ENCODE measurements at places on chromosomes 11 and 22.

- DNase-seq, result no peak
These were observed 24.5 kb downstream of the FAM227A start for GRCh38 chr22:38631724-38632123.

GRCh38 chr11:120571476-120571875 is 59.9 kb downstream of the GRIK4 start:
- DNase-seq, result no peak

- DNase-seq, result no peak
These were observed 584 bp downstream of the NOX4 start for GRCh38 chr11:89490602-89490980.

- DNase-seq, result no peak
These were observed 5.2 kb upstream of the ARRB1 start for GRCh38 chr11:75356613-75357012.

GRCh38 chr11:86919557-86920210 is 35.5 kb downstream of the FZD4 start:
- no peak for DNase-seq

DNA sequence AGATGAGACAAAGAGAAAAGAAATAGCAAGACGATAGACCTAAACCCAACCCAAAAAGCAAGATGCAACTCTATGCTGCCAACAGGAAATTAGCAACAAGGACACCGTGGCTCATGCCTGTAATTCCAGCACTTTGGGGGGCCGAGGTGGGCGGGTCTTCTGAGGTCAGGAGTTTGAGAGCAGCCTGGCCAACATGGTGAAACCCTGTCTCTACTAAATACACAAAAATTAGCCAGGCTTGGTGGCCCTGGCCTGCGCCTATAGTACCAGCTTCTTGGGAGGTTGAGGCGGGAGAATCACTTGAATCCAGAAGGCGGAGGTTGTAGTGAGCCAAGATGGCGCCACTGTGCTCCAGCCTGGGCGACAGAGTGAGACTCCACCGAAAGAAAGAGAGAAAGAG is 24.3 kb upstream of the IL10RA start:
- DNase-seq, result no peak

GRCh38 chr11:35621620-35622019 is 3.4 kb downstream of the FJX1 start:
- DNase-seq, result no peak

GRCh38 chr22:45263463-45264269 is 21.1 kb upstream of the UPK3A start:
- no peak for DNase-seq

GRCh38 chr22:49726701-49727101 is 101.0 kb downstream of the BRD1 start:
- no peak for DNase-seq

DNA sequence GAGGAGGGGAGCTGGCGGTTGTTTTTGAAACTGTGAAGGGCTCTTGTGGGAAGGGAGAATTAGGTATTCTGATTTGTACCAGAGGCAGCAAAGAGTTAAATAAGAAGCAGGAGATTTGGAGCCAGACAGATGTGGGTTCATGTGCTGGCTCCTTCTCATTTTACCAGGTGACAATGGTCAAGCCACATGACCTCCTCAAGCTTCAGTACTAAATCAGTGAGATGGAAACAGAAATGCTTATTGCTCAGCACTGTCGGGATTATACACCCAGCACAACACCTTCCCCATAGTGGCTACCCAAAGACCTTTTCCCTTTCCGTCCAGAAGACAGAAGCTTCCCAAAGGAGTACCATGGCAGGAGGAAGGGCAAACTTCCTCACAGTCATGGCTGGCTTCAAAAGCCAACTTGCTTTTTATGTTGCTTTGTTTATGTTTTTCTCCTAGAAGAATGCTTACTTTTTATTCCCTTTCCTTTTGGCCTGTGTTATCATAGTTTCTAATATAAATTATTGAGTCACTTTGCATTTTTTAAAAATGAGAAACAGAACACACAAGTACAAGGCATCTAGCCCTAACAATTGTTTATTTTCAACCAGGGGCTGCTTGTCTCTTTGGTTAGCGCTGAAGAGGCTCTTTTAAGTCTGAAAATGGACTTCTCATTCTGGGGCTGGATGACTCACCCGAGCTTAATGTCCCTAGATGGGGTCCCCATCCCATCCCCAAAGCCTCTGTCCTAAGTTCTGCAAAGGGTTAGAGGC is 181.5 kb upstream of the ZBED5 start:
- no peak for DNase-seq

GRCh38 chr11:123783536-123783935 is 22.6 kb downstream of the OR6M1 start:
- no peak for DNase-seq

GRCh38 chr22:29128891-29129807 is 56.3 kb downstream of the KREMEN1 start:
- no peak for DNase-seq

DNA sequence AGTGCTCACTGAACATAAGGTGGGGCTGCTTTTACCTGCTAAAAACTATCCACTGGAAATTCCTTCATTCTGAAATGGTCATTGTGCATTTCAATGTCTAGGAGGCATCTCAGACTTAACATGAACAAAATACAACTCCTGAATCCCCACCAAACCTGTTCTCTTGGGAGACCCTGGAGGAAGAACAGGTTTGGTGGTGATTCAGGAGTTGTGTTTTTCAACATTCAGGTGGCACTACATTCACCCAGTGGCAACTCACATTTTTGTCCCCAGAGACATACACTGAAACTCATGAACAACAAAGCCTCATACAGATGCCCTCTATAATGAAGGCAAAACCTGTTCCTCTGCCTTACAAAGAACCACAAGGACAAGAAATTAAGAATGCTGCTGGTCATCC is 64.3 kb upstream of the CYP2D6 start:
- DNase-seq, result no peak

DNA sequence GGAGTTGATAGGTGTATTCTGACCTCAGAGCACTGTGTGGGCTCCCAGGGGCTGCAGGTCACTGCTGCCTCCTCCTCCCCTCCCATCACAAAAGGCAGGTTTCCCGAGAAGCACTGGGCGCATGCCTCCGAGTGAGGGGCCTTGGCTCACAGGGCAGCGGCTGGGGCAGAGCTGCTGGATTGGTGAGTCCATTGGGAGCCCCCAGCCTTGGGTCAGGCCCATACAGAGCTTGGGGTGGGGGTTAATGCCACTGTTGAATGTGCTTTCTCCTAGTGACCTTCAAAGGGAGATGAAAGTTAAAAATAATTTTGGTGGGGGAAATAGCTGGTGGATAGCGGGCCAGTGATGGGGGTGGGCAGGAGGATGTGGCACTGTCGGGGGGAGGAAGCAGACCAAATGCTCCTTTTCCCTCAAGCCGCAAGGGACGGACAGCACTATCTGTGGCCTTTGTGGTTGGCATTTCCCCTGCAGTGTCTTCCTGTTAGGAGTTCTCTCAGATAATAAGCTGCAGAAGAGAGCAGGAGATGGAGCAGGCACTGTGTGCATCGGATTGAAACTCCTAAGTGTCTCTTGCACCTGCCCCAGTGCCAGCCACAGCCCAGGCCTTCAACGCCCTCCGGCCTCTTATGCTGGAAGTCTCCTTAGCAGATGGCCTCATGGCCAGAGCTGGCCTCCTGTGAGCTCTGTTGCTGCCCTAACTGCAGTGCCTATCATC is 3.2 kb downstream of the TUBA8 start:
- no peak for DNase-seq

DNA sequence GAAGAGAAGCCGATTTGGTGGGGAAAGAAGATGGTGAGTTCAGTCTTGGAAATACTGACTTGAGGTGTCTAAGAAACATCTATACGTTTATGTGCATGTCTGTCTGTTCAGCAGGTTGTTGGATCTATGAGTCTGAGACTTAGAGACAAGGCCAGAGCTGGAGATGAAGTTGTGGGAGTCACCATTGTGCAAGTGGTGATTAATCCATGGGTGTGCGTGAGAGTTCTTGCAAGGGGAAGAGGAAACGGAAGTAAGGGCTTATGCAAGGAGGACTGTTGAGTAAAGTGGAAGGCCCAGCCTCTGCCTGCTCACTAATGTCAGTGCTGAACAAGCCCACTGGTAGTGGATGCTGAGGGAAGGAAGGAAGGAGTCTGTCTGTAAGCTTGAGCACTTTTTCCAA is 9.7 kb downstream of the TMEM45B start:
- DNase-seq, result no peak

DNA sequence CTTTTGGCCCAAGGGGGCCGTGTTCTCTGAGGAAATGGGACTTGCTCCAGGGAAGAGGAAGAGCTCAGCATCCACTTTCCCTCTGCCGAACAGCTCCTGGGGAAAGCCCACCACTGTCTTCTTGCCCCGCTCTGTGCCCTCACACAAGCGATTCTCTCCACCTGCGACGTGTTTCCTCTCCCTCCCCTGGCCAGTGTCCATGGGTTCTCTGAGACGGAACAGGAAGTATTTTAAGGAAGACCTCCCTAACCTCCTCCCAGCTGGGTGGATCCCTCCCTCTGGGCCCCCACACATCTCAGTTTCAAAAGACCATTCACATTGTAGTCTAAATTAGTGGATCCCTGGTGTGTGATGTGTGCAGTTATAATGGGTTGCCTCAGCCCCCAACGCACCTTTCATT is 1.6 kb downstream of the TP53AIP1 start:
- DNase-seq, result no peak

DNA sequence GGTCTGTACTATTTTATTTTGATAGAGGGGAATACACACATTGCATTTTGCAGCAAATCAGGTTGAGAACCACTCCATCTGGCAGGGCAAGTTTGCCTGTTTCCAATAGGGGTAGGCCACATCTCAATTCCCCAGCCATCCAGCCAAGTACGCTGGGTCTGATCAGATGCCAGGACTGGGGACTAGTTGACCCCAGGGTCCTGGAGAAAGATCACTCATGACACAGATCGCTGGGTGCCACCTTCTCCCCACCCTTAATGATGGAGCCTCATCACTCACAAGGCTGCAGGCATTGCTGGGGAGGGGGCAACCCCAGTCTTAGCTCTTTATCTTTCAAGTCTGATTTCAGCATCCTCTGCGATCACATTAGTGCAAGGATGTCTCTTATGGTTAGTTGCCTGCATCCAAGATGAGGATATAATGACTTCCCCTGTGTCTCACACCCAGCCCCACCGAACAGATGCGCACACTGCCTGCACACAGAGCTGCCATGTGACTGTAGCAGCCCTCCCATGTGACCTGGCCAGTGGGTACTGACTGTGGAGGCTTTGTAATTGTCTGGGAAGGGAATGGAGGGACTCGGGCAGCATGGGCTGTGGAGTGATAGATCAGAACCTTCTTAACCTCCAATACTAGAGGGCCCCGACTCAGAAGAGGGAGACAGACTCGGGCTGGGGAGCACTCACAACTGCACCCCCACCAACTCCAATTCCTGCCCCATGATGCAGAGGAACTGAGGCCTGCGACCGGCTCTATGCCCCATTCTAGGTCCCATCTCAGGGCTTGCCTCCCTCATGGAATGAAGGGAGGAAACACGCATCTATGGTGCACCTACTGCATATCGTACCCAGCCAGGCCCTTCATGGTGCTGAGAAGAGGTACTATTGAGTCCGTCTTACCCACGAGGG is 155.8 kb downstream of the DSCAML1 start:
- no peak for DNase-seq

- no peak for DNase-seq
These were observed 167.3 kb downstream of the NTM start for GRCh38 chr11:131537748-131538147.

- DNase-seq, result no peak
These were observed 19.2 kb upstream of the DGCR8 start for GRCh38 chr22:20060700-20061480.

GRCh38 chr11:76736773-76737495 is 46.2 kb upstream of the TSKU start:
- DNase-seq, result no peak

DNA sequence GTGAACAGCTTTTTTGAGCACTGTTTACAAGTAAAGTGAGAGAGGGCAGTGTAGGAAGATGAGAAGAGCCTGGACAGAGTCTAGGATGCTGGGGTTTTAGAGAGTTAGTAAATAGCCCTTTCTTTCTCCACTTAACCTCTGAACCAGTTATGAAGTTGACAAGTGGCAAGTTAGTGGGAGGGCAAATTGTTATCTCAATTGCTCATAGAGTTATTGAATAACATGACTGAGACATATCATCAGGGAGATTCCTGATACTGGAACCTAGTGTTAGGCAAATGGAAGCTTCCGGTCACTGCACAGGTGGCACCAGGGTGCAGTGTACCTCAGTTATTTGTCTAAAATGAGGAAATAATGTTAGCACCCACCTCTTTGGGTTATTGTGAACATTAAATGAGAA is 57.8 kb upstream of the PTPN5 start:
- no peak for DNase-seq

GRCh38 chr11:62456630-62457029 is 37.8 kb downstream of the SCGB1A1 start:
- DNase-seq, result no peak

DNA sequence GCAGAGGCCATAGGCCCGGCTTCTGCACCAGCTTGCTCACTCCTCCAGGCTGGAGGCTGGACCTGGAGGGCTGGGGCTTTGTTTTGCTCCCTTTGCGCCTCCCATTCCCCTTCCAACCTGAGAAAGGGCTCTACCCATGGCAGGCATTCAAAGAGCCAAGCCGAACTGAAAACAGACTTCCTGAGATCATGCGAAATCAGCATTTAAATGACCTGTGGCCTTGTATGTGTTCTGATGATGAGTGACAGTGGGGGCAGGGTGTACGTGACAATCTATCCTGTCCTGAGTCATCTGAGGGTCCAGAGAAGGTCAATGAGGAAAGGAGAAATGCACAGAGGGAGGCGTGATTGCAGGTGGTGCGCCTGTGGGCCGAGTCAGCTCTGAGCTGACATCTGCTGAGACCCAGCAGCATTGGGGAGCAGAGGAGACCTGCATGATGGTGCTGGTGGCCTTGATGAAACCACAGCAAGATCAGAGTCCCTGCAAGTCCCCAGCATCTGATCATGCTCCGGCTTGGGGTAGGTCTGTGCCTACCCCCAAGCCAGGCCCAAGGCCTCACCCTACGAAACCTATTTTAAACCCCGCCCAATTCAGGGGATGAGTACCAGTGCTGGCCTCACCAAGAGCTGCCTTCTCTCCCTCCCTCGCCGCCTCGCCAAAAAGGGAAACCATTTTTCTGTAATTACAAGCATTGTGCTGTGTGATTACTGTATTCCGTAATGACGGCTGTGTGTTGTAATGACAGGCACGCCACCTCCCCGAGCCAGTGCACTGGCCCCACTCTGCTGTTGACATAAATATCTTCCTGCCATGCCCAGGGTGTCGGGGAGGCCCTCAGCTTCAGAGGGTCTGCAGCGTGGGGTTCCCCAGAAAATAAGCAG is 95.2 kb upstream of the ANO1 start:
- no peak for DNase-seq

- DNase-seq, result no peak
These were observed 41.2 kb downstream of the STIM1 start for GRCh38 chr11:3896644-3897043.
